ENCODE measurements at places on chromosomes 16 and 17.

DNA sequence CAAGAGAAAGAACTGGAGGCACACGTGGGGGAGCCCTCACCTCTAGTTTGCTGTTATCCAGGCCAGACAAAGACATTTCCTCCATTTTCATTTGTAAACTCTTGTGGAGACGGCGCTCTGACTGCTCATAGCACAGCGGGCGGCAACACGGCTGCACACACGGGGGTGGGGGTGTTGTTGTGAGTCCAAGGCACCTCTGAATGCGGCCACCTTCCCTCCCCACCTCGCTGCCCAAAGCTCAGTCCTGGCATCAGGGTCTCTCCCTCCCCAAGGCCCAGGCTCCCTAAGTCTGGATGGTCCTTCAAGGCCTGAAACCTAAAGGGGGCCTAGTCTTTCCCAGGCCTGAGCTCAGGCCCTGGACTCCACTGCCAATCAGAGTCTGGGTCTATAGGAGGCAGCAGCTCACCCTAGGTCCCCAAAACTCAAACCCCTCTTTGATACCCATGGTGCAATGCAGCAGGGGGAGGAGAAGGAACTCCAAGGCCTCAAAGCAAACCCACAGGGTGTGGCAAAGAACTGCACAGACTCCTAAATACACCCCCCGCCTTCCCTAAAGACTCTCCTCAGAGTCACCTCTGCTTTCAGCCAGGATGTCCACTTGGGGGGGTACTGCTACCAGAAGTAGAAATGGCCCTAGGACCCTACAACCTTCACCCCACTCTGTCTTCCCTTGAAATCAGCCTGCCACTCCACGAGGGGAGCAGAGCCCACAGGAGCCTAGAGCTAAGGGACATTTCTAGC is 1.5 kb downstream of the ATXN7L3 start:
- DNase-seq, result no peak

GRCh38 chr16:30458561-30459394 is 13.1 kb upstream of the SEPHS2 start:
- DNase-seq, result no peak

DNA sequence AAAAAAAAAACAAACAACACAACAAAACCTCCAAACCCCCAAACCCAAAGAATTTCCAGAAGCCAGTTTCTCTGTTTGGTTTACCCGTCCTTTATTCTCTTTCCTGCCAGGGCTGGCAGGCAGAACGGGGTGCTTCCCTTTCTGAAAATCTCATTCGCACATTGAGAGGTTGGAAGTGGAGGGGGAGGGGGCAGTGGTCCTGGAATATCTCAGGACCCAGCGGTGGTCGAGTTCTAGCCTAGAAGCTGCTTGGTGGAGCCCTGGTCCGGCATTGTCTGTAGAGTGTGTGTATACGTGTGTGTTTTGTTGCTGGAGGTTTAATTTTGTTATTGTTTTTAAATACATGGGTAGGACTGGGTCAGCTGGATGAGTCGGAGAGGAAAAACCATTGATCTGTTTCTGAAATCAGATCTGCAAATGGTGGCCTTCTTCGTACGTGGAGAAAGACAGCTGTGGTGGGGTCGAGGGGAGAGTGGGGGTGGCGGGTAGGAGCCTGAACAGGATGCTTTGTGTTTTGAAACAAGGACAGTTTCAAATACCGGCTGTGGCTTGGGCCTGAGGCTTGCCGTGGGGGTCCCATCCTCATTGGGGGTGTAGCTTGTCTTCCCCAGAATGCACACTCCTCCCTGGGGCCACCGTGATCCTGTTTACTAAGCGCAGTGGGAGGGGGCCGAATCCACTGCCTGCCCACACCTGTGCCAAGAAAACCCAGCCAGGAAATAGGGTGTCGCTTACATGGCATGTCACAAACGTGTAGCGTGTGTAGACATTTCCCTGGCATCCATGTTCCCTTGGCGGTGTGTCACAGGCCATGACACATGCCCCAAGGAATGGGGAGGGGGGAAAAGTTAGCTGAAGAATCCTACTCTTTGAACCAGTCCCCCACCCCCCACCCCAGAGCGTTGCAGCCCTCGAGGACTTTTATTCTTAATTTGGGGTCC is 1.6 kb downstream of the CMIP start:
- no peak for DNase-seq

- no peak for DNase-seq
These were observed 39.2 kb upstream of the ARL4D start for GRCh38 chr17:43359469-43360110.

DNA sequence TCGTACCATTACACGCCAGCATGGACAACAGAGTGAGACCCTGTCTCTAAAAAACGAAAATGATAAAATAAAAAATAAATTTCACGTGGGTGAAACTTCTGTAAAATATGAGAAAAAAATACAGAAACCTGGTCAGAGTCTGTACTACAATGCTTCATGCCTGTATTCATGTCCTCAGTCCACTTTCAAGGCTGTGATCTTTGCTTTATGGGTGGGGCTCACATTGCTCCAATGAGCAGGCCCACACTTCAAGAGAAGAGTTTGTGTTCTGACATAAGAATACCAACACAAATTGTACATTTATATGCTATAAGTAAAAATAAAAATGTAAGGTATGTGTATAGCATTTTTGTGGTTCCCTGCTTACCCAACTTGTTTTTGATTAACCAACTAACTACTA is 32.2 kb upstream of the ABCA3 start:
- no peak for DNase-seq

DNA sequence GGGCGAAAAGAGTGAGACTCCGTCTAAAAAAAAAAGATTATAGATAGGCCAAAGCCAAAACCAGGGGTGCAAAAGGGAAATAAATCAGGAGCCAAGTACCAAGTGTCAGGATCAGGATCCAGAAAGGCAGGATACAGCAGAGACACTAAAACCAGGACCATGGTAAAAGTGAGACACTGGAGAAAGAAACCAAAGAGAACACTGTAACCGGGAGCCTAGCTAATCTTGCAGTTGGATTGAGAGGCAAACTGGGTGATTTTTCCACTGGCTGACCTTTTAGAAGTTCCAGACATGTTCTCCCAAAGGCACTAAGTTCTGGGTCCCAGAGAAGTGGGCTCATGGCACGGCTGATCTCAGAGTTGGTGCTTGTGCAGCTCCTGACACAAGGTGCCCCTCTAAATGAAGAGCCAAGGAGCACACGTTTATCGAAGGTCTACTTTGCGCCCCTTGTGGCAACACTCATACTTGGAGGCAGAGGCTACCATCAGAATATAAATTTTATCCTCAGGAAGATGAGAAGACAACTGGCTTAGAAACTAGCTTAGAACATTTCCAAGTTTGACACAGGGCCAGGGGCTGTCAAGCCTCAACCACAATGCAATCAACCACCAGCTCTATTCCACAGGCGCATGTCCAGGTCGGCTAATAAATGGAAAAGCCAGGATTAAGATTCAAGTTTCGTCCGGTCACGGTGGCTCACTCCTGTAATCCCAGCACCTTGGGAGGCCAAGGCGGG is 27.5 kb upstream of the HELZ start:
- no peak for DNase-seq

DNA sequence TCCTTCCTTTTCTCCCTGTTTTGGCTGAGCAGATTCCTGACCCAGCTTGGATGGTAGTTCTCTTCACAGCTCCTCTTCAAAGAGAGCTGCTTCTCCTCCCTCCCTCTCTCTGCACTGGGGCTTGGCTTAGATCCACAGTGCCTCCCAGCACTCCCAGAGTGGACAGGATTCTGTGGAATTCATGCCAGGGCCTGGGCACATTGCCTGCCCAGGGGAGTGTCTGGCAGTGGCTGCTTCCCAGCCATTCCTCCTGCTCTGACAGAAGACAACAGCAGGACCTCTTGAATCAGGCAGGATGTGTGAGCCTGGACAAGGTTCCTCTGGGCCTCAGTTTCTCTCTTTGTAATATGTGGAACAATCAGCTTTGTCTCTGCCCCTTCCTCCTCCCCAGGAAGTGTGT is 4.5 kb upstream of the MMP28 start:
- DNase-seq, result peak; percentile 25

All from kidney glomerular epithelial cell (primary cell).